ENCODE measurements at places on chromosomes 13 and 19. TPM values are rescaled to one million over a fixed set of nuclear protein-coding genes. Genes with fewer than 3 reads are reported as not detected.

GRCh38 chr13:32989290-32989667 is 26.9 kb upstream of the KL start:
- H3K27me3 ChIP-seq, result no peaks in the 10 kb centered on the region
- no peaks in the 10 kb centered on the region for H3K4me1 ChIP-seq
- no peak overlapping the region for H3K4me3 ChIP-seq
- no peaks in the 10 kb centered on the region for H3K36me3 ChIP-seq
- DNase-seq, result no peak
- no peak overlapping the region for H3K27ac ChIP-seq

The LRRC4B gene
- 6.9 TPM for polyA plus RNA-seq

- no peaks in the 10 kb centered on the region for H3K36me3 ChIP-seq
- H3K4me3 ChIP-seq, result no peak overlapping the region
- no peak overlapping the region for H3K27ac ChIP-seq
- no peaks in the 10 kb centered on the region for H3K27me3 ChIP-seq
- no peaks in the 10 kb centered on the region for H3K4me1 ChIP-seq
- no peak for DNase-seq
These were observed 479.1 kb upstream of the MIR17HG start for GRCh38 chr13:90868321-90868920.

The SULT2A1 gene
- polyA plus RNA-seq, result not detected
